Breast epithelium (tissue), 4 donors: ENCODE measurements at places on chromosomes 16 and 17. TPM values are rescaled to one million over a fixed set of nuclear protein-coding genes. Genes with fewer than 3 reads are reported as not detected.

The ITGA2B gene
- 1.2 TPM for total RNA-seq

The CLEC19A gene
- total RNA-seq: not detected

The ARHGDIG gene
- 2.3 TPM for total RNA-seq

DNA sequence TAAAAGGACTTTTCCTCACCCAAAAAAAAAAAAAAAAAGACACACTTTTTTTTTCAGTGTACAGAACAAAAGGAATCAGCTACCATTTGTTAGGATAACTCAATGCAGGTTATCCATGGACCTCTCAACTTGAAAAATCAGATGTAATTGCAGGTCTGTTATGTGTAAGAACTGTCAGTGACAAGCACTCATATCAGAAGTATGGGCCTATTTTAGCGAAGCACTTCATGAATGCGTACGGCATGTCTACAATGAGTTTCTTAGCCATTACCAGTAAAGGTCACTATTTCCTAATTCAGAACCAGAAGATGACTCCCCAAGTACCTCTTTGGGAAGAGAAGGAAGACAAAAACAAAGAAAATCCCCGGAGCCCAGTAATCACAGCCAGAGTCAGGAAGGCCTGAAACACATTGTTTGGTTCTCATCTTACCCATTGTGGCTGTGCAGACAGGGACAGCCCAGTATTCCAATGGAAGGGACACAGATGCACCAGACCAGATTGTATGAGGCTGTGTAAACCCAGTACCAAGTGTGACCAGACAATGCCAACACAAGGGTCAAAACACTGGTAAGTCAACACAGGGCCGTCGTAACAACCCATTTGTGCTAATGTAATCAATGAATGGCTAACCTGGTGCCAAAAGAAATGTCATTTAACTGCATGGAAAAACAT lies 188.0 kb downstream of the PMP22 start:
- no peak for DNase-seq
- H3K27me3 ChIP-seq: no peaks in the 10 kb centered on the region
- H3K36me3 ChIP-seq: no peaks in the 10 kb centered on the region
- H3K27ac ChIP-seq: no peak overlapping the region
- no peaks in the 10 kb centered on the region for H3K4me1 ChIP-seq
- H3K4me3 ChIP-seq: no peak overlapping the region

- no peaks in the 10 kb centered on the region for H3K36me3 ChIP-seq
- DNase-seq: no peak
- no peaks in the 10 kb centered on the region for H3K27me3 ChIP-seq
- no peak overlapping the region for H3K4me3 ChIP-seq
These were observed 6.7 kb downstream of the ABCC3 start for GRCh38 chr17:50641357-50641756.

DNA sequence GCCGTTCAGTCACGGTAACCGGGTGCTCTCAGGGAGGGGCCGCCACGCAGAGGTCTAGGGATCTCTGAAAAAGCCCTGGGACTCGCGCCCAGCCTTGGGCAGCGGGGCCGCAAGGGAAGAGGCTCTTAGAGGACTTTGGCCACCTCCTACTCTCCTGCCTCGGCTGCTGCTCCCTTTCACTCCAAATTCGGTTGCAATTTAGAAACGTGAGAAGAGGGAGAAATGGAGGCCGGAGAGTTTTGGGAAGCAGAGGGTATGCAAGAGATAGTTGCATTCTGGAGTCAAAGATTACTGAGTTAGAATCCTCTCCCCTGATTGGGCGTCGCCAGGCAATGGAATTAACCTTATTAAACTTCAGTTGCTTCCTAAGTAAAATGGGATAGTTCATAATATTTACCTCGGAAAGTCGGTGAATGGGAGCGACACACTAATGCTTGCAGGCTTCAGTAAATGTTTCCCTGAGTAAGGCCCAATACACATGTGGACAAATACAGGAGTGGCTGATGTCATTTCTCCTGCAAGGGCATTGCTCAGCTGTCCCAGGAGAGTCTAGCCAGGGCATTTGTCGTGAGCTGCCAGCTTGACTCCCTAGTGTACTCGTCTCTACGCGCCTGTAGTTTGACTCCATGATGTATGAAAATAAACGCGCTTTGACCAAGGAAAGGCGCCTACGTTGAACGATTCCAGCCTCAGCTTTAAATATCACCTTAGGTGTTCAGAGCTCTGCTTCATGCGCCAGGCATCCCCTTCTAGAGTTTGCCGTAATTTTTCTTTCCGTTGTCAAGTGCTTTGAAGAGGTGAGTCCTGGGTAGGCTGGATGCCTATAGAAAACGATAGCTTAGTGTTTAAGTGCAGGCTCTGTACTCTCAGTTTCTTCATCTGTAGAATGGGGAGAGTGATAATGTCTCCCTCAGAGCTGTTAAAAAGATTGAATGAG lies 667 bp downstream of the OGFOD1 start:
- no peaks in the 10 kb centered on the region for H3K27me3 ChIP-seq
- peaks cover 6% of the 10 kb centered on the region for H3K4me1 ChIP-seq
- no peak for DNase-seq
- H3K4me3 ChIP-seq: peak overlapping the region; percentile 97

- H3K27ac ChIP-seq: no peak overlapping the region
- H3K27me3 ChIP-seq: no peaks in the 10 kb centered on the region
- no peak overlapping the region for H3K4me3 ChIP-seq
- no peaks in the 10 kb centered on the region for H3K4me1 ChIP-seq
- H3K36me3 ChIP-seq: no peaks in the 10 kb centered on the region
- DNase-seq: no peak
These were observed 53.1 kb downstream of the RAP1GAP2 start for GRCh38 chr17:2849327-2849670.

- H3K27ac ChIP-seq: no peak overlapping the region
- no peak for DNase-seq
These were observed 41.3 kb downstream of the RBBP6 start for GRCh38 chr16:24580665-24581064.

DNA sequence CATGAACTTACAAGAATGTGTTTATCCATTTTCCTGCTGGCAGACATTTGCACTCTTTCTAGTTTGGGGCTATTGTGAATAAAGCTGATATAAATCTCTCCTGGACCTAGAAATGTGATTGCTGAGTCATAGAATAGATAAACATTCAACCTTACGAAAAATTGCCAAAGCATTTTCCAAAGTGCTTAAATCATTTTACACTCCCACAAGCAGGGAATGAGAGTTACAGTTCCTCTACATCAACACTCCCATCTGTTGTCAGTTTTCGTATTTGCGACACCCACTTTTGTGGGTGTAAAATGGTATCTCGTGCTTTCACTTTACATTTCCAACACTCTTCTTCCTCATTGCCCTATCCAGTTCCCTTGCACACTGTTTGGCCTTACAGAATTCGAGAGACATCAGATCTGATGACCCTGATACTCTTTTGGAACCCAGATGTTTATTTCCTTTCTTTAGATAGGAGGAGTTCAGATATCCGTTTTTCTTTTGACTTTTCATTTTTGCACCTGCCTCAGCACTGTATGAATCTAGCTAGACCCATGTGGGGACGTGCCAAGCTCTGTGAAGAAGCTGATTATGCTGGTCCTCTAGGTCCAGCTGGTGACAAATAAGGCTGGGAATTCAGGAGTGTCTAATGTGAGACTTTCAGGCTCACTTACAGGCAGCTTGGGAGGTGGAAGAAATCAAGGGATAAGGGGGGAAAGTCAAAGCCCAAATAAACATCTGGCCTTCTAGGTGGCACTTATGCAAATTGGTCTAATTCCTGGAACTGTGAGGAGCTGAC lies 14.0 kb downstream of the SOX9 start:
- DNase-seq: no peak
- H3K4me3 ChIP-seq: no peak overlapping the region
- H3K27me3 ChIP-seq: no peaks in the 10 kb centered on the region
- peak overlapping the region; percentile 44 for H3K27ac ChIP-seq
- H3K4me1 ChIP-seq: no peaks in the 10 kb centered on the region

- no peak overlapping the region for H3K27ac ChIP-seq
- no peaks in the 10 kb centered on the region for H3K27me3 ChIP-seq
- DNase-seq: no peak
- H3K4me1 ChIP-seq: no peaks in the 10 kb centered on the region
- H3K4me3 ChIP-seq: no peak overlapping the region
These were observed 52.8 kb downstream of the CLEC19A start for GRCh38 chr16:19338335-19338734.

DNA sequence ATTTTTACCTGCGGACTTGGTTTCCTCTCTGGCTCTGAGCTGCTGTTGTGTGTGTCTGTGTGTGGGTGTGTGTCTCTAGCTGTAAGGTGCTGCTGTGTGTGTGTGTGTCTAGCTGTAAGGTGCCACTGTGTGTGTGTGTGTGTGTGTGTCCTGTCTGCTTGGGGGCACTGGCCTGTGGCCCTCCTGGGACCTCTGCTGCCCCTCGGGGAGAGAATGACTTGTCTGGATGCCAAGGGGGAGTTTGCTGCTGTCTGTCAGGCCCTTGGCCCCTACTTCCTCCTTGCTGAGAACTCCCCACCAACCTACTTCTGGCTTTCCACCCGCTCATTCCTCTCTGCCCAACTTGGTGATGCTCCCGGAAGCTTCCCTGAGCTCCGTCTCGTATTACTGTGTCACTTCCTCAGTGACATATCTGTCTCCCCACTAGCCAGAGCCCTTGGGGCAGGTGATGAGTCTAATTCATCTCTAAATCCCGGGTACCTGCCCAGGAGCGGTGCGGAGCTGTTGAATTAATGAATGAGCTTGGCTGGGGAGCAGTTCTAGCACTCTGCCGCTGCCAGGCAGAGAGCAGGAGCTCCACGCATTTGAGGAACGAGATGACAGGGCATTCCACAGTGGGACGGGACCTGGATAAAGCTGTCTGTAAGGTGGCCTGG lies 3.5 kb upstream of the LASP1NB start:
- H3K4me1 ChIP-seq: no peaks in the 10 kb centered on the region
- H3K27me3 ChIP-seq: no peaks in the 10 kb centered on the region
- peak; percentile 11 for DNase-seq
- peaks cover 8% of the 10 kb centered on the region for H3K36me3 ChIP-seq
- H3K4me3 ChIP-seq: no peak overlapping the region
- H3K27ac ChIP-seq: peak overlapping the region; percentile 9

- no peaks in the 10 kb centered on the region for H3K27me3 ChIP-seq
- no peaks in the 10 kb centered on the region for H3K36me3 ChIP-seq
- no peak for DNase-seq
- no peak overlapping the region for H3K4me3 ChIP-seq
- H3K27ac ChIP-seq: no peak overlapping the region
These were observed 16.4 kb upstream of the HAP1 start for GRCh38 chr17:41750862-41751261.

DNA sequence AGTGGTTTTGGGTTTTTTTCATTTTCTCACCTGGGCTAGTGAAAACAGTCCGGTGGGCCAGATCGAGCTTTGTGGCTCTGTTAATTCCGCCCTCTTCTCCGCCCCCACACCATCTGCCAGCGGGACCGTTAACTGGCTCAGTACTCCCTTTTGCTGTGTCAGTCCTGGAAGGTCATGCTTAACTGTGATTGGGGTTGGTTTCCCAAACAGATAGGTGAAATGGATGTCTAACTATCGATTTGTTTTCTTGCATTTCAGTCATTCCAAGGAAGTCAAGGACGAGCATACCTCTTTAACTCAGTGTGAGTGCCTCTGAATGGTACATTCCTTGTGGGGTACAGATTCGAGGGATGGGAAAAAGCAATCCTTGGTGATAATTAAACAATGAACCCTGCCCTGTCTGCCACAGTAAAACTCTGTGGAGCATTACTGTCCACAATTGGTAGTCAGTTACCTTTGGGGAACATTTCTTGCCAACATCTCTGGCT lies 56.7 kb downstream of the YPEL2 start:
- H3K4me3 ChIP-seq: no peak overlapping the region
- H3K27me3 ChIP-seq: no peaks in the 10 kb centered on the region
- H3K36me3 ChIP-seq: no peaks in the 10 kb centered on the region
- H3K4me1 ChIP-seq: no peaks in the 10 kb centered on the region
- DNase-seq: no peak

DNA sequence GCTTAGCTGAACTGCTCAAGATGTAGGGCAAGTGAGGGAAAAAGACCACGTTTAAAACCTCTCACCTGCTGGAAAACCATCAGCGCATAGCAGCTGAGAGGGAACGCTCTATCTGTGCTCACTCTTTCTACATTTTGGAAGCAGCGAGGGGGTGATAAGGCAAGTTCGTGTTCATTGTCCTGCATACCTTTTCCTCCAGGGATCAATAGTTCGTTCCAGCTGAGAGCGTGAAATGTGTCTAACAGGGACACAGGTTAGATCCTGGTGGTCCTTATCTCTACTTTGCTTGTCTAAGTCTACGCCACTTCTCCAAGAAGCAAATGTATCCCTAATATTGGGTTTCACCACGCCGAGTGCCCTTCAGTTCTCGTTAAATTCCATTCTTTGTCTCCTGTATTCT lies 183.5 kb upstream of the ZFHX3 start:
- no peaks in the 10 kb centered on the region for H3K36me3 ChIP-seq
- H3K4me3 ChIP-seq: no peak overlapping the region
- H3K4me1 ChIP-seq: no peaks in the 10 kb centered on the region
- H3K27ac ChIP-seq: no peak overlapping the region
- DNase-seq: no peak

- no peak for DNase-seq
- H3K4me3 ChIP-seq: no peak overlapping the region
- H3K36me3 ChIP-seq: no peaks in the 10 kb centered on the region
- no peaks in the 10 kb centered on the region for H3K27me3 ChIP-seq
- peak overlapping the region; percentile 59 for H3K27ac ChIP-seq
These were observed 67.7 kb downstream of the SMG6 start for GRCh38 chr17:2235792-2236366.

DNA sequence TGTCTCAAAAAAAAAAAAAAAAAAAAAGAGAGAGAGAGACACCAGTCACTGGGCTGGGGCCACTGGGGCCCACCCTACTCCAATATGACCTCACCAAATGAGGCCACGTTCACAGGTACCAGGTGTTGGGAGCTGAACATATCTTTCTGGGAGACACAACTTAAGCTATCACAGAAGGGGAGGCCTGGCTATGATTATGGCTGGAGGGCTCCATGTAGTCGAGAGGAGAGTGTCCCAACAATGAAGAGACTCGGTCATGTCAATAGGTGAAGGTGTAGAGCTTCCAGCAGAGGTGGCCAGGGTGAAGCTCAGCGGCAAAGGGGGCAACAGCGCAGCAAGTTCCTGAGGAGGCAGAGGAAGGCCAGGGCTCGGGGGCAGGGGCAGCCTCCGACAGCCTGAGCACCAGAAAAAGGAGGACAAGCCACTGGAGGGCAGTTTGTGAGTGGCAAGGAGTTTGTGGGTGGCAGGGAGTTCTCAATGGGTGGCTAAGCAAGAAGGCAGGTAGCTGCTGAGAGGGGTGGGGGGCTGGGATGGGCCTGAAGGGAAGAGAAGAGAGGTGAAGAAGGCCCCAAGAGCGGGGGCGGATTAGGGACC lies 28.0 kb downstream of the ABCC3 start:
- no peak overlapping the region for H3K27ac ChIP-seq
- DNase-seq: no peak
- no peaks in the 10 kb centered on the region for H3K27me3 ChIP-seq
- peaks cover 20% of the 10 kb centered on the region for H3K4me1 ChIP-seq
- no peaks in the 10 kb centered on the region for H3K36me3 ChIP-seq

DNA sequence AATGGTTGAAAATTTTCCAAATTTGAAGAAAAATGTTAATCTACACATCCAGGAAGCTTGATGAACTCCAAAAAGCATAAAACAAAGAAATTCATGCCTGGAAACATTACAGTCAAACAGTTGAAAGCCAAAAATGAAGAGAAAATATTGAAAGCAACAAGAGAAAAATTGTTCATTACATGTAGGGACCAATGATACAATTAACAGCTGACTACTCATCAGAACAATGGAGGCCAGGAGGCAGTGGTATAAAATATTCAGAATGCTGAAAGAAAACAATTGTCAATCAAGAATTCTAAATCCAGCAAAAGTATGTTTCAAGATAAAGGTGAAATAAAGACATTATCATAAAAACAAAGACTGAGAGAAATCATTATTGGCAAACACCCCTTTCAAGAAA lies 21.6 kb downstream of the RCVRN start:
- H3K4me1 ChIP-seq: no peaks in the 10 kb centered on the region
- peaks cover 4% of the 10 kb centered on the region for H3K27me3 ChIP-seq
- H3K4me3 ChIP-seq: no peak overlapping the region
